ENCODE measurements at places on chromosomes 1 and 21.

DNA sequence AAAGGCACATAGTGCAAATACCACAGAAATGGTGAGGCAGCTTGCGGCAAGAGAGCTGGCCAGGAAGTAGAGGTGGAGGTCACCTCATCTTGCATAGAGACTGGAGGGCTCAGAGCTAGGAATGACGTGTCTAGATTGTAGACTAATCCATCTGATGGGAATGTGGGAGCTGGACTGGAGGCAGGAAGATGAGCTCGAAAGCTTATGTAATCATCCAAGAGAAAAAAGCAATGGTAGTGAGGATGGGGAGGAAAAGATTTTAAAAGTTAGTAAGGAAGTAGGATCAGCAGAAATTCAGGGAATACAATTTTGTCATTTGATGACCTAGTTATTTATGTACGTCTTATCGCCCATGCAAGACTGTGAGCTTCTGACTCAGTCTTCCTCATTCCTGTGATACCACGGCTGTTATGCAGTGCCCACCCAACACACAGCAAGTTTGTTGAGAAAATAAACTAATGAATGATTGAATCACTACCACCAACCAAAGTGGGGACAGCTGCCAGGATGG, 123.9 kb downstream of the RRAGC start:
- no peak for DNase-seq

DNA sequence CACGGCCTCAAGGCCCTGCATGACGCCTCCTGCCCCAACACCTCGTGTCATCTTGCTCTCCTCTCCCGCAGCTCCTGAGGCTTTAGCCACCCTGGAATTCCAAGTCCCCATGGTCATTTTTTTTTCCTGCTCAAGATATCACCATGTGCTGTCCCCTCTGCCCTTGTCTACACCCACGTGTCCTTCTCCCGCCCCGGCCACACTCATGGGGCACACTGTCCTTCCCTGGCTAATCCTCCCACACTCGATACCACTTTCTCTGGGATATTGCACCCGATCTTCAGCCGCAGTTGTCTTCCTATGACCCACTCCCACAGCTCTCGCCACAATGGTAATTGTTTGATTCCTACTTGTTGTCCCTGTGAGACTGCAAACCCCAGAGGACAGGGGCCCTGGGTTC, 29.7 kb upstream of the LGALS8 start:
- no peak for DNase-seq

GRCh38 chr1:161020509-161021164, at the start of gene F11R:
TSS of gene F11R (minus strand) at chr1:161021152. CDS start at chr1:161021073, 79 bp downstream.
- DNase-seq, result no peak

GRCh38 chr1:54839824-54840223, 38.7 kb upstream of the TTC22 start:
- DNase-seq, result no peak

GRCh38 chr1:185477638-185478580, 160.9 kb upstream of the IVNS1ABP start:
- no peak for DNase-seq

- no peak for DNase-seq
Measured at GRCh38 chr21:14952916-14953315, 111.9 kb downstream of the NRIP1 start.

- DNase-seq, result no peak
Measured at GRCh38 chr1:64235910-64236309, 32.5 kb downstream of the UBE2U start.

- no peak for DNase-seq
Measured at GRCh38 chr1:115717541-115717940, 51.0 kb downstream of the CASQ2 start.

DNA sequence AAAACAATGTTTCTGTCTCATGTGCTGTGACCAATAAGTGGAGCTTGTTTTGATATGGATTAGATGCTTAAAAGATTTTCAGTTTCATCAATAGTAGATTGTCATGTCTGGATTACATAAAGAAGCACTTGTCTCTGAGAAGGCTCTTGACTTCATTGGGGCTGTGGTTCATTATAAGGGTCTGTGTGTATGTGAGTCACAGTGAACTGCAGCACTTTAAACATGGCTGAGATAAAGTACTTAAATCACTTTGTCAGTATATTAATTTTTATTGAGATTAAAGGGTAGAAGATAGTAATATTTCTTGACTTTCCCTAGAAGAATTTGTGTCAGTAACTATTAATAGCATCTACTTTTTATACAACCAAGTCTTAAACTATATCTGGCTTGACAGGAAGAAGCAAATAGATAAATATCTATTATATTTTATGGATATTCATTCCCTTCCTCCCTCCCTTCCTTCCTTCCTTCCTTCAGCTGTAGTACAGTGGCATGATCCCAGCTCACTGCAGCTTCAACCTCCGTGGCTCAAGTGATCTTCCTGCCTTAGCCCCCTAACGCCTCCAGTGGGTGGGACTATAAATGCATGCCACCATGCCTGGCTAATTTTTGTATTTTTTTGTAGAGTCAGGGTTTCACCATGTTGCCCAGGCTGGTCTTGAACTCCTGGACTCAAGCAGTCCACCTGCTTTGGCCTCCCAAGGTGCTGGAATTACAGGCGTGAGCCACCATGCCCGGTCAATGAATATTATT, 48.8 kb downstream of the ZFYVE9 start:
- no peak for DNase-seq

- no peak for DNase-seq
Measured at GRCh38 chr1:211527888-211528287, 35.9 kb upstream of the RD3 start.

- DNase-seq, result peak; percentile 60
Measured at GRCh38 chr1:187244623-187245022, 415.9 kb downstream of the PLA2G4A start.

GRCh38 chr1:195663549-195664280, 944.5 kb downstream of the KCNT2 start:
- DNase-seq, result no peak

DNA sequence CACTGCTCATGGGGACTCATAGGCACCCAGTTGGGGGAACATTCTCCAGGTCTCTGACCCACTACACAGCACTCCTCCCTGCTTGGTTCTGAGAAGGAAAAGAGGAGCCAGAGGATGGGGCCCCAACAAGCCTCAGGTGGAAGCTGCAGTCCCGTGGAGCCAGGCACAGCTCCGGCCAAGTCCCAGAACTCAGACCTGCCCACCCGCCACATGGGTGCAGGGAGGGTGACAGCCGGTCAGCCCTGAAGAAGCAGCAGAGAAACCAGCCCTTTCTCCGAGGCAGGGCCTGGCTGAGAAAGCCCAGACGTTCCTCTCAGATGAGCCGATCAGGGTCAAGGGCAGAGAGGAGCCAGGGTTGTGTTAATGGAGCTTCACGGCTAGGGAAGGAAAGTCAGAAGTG, 106.5 kb downstream of the PRDM16 start:
- no peak for DNase-seq

DNA sequence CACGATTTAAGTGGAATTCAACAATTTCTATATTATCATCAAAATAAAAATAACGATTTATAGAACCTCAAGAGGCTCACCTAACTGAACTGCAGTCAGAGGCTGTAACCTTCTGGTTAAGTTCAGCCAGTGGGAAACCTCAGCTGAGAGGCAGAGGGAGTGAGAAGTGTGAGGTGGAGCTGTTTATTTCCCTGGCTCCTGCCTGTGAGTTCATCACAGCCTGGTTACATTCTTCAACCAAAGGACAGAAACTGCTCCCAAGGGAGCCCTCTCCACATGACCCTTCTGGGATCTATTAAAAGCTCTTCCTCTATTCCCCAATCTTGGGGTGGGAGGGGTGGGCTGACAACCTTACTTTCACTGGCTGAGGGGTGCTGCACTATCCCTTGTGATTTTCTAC, 22.2 kb downstream of the DYNLT5 start:
- DNase-seq, result peak; percentile 18

- no peak for DNase-seq
Measured at GRCh38 chr1:175034775-175035174, 11.6 kb upstream of the MRPS14 start.

GRCh38 chr1:206635978-206636345, 626 bp downstream of the DYRK3 start:
- no peak for DNase-seq

DNA sequence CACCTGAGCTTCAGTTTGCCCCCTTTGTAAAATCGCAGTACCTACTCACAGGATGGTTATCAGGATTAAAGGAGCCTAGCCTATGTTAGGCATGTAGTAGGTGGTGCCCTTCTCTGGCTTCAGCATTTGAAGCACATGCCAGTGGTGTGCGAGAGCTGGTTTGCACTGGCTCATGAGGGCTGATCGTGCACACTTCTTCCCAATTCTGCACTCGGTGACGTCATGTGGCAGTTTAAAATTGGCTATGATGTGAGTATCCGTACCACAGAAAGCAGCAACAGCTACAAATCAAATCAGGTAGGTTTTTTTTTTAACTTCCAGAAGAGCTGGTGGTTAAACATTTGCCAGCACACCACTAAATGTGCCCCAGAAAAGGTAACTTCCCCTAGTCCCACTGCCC, 13.5 kb downstream of the FOXO6 start:
- no peak for DNase-seq

DNA sequence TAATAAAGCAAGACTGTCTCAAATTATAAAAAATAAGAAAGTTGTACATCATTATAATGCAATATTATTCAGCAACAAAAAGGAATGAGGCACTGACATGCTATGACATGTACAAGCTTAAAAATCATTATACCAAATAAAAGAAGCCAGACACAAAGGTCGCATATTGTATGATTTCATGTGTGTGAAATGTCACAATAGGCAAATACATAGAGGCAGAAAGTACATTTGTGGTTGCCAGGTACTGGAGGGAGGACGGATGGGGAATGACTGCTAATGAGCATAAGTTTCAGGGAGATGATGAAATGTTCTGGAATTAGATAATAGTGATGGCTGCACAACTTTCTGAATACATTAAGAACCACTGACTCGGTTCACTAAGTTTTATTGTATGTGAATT, 73.6 kb upstream of the NBPF3 start:
- no peak for DNase-seq

- DNase-seq, result no peak
Measured at GRCh38 chr1:157785248-157785647, 8.3 kb upstream of the FCRL2 start.

DNA sequence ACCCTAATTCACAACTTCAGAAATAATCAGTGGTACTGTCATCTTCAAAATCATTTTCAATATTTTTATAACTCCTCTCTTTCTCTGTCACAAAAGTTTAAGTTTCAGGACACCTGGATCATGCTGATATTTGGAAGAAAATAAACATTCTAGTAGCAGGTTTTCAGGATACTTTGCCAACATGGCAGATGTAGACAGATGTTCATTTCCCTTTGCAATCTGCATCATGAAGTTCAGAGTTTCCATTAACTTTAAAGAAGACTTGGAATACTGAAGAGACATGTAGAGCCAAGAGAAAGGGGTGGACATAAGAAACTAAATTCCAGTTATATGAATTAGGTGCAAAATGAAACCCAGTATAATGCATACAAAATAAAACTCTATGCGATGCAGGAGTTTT, 218.1 kb downstream of the USH2A start:
- no peak for DNase-seq

GRCh38 chr1:233256191-233256590, 39.3 kb downstream of the PCNX2 start:
- no peak for DNase-seq

- DNase-seq, result no peak
Measured at GRCh38 chr1:179493323-179493722, 82.4 kb downstream of the NPHS2 start.

GRCh38 chr1:40757084-40757483, 26.5 kb upstream of the KCNQ4 start:
- DNase-seq, result no peak

DNA sequence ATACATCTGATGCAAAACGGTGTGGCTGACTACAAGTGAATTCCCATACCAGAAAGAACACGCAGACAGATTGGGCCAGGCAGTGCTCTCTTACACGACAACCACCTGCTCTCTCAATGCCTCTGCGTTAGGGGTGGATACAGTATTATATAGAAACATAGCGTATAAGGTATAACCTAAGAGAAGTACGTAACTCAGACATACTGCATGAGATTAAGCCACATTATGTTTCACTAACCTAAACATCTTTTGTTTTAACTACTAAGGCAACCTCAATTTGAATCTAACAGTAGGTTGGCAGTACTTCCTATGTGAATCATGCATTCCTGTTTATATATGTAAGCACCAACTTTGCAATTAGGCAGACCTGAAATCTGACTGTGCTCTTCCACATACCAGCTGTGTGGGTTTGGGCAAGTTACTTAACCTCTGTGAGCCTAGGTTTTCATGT, 58.1 kb upstream of the COA6 start:
- DNase-seq, result no peak
